Heart left ventricle (tissue), 16 donors: ENCODE measurements at places on chromosomes 6 and 20. TPM values are rescaled to one million over a fixed set of nuclear protein-coding genes. Genes with fewer than 3 reads are reported as not detected.

DNA sequence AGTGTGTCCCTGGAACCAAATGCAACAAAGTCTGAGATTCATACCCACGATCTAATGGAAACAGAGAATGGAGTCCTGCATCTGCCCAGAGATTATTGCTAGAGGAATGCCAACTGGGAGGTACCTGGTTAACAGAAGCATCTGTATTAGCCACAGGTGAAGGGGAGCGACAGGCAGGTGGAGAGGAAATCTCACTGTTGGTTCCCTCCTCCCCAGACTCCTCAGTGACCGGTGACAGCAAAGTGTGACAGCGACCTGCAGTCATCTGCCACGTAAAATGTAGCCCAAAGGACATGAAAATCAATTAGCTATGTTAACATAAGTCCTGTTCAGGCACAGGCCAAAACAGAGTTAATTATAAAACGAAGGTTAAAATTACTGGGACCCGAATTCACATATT is 336.6 kb downstream of the SYNE1 start:
- DNase-seq = no peak

DNA sequence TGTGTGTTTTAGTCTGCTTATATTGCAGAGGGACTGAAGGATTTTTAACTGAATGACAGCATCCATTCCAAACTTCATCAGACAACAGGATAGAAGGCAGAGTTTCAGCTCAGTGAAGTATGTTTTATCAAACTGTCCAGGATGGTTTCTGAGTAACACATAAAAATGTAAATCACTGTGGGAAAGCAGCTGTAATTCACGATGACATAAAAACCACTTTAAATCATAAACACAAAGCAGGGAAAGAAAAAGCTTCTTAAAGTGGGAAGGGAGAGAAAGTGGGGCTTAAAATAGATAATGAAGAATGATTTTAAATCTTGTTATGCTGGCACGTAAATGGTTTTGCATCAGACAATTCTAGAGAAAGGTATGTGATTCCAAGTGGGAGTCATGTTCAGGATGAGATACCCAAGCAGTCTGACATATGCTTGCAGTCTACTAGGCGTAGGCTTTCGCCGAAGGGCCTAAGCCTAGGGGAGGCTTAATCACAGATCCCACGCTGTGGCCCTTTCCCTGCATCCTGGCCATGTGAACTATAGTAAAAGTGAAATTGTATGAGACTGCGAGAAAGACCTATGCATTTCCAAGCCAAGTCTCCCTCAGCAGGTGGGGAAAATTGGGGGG is 610.6 kb downstream of the PRKN start:
- no peak for DNase-seq

DNA sequence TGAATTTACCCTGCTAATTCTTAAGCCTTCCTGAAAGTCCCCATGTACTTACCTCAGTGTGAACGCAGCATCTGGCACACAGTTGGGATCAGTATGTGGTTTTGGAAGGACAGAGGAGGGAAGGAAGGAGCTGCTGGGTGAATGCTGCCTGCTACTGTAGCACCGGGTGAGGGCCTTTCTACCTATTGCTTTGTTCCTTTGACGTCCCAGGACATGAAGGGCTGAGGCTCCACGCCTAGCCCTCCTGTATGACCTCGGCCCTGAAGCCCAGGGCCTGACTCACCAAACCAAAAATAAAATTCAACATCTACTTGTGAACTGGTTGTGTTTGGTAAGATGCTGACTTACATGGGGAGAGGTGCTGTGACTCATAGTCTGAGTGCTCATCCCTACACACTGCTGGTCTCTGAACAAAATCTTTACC is 51.1 kb downstream of the ARID1B start:
- DNase-seq = peak; percentile 39

DNA sequence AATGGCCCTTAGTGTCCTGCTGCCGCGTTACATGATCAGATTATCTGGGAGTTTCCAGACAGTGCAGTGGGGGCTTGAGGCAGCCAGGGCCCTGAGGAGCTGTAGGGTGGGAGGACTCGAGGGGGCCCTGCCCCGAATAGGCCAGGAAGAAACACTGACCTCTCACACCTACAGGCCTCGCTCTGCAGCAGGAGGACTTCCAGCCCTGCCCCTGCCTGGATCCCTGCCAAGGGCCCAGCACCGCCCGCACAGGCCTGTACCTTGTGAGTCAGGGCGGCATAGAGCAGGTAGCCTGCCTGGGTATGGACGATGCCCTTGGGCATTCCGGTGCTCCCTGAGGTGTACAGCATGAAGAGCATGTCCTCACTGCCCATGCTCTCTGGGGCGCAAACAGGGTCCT is 30.1 kb upstream of the APMAP start:
- DNase-seq = no peak

- DNase-seq = peak; percentile 50
Measured at GRCh38 chr20:10672624-10673127, 1.1 kb downstream of the JAG1 start.

DNA sequence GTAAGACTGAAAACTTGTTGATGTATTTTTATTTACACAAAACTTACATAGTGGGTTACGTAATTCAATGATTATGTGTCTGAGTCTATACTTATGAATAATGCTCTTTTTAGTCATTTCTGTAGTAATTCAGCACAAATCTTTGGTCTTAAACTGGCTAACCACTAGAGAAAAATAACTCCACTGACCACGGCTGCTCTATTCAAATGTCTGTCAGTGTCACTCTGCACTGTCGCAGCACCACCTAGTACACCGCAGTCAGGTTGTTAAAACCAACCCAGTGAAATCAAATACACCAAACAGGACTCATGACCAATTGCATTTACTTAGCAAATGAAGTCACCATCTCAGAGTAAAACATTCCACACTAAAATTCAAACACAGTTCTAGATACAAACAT is 93.5 kb upstream of the CCDC28A start:
- DNase-seq = no peak

- DNase-seq = no peak
Measured at GRCh38 chr6:128425856-128426255, 94.5 kb downstream of the PTPRK start.

- DNase-seq = no peak
Measured at GRCh38 chr6:118719351-118720124, 68.1 kb upstream of the CEP85L start.

- no peak for DNase-seq
Measured at GRCh38 chr6:150183105-150183504, 40.3 kb downstream of the PPP1R14C start.

GRCh38 chr20:59576216-59576953 is 28.0 kb upstream of the PHACTR3 start:
- DNase-seq = no peak

GRCh38 chr20:46210672-46211330 is 92.7 kb downstream of the CD40 start:
- DNase-seq = no peak

GRCh38 chr6:144952456-144953240 is 667.5 kb downstream of the UTRN start:
- DNase-seq = no peak

DNA sequence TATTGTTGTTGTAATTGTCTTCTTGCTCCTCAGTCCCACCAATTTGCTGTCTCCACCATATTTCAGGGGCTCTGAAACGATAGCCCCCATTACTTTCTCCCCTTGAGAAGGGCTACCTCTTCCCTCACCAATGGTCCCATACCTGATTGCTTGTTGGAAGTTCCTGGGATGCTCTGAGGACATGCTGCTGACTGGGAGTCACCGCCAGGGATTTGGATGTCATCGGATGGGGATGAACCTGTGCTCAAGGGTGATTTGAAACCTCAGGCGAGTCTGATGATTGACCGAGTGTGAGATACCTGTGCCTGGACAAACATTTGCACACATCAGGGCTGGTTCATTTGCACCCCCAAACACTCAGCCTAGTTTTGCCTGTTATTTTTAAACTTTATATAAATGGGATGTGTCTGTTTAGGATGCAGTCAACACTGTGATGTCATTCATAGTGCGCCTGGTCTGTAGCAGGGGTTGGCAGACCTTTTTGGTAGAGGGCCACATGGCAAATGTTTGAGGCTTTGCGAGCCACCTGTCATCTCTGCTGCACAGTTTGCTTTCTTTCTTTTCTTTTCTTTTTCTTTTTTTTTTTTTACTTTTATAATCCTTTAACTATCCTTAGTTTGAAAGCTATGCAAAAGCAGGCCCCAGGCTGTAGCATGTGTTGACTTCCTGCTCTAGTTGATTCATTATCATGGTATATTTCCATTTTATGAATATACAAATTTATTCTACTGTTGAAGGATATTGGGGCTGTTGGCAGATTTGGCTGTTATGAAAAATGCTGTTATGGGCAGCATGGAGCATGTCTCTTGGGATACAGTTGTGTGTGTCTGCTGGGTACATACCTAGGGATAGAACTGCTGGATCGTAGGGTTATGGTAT is 118.5 kb upstream of the PHACTR3 start:
- DNase-seq = no peak

DNA sequence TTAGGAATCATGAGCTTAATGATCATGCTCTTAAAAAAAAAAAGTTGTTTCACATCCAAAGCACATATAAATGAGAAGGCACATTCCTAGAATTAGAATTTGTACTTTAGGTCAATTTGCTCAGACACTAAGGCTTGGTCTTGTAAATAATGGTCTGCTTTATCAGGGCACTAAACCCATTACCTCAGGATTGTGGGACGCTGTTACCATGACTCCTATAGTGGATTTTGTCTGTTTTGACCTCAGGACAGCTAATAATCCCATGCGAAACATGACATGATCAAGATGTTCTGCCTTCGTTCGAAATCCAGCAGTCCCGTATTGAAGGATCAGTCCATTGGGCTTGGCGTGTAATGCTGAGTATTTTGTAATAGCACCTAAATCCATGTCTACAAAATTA is 2.4 kb downstream of the PGM3 start:
- DNase-seq = no peak

DNA sequence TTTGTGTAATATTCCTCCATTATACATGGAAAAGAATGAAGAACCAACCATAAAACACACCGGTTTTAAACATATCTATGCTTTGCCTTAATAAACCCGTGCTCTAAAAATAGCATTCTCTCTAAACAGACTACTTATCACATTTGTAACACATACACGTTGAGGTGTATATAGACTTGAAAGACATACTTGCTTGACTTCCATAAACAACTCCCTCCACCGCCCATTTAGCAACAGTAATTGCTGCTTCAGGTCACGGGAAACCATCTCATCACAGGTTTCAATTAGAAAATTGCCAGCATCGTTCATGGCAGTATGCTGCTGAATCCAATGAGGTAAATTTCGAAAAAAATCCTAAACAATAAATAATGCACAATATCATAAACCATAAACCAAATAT is 174.0 kb downstream of the SYNE1 start:
- DNase-seq = no peak

DNA sequence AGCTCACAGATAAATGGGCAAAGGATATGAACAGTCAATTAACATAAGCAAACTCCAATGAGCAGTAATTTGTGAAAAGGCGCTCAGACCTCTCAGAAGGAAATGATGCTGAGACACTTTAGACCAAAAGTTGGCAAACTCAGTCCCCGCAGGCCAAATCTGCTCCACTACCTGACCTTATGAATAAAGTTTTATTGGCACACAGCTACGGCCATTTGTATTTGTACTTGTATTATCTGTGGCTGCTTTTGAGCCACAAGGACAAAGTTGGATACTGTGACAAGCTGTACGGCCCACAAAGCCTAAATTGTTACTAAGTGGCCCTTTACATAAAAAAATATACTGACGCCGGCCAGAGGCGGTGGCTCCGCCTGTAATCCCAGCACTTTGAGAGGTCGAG is 167.0 kb downstream of the PREX1 start:
- no peak for DNase-seq

DNA sequence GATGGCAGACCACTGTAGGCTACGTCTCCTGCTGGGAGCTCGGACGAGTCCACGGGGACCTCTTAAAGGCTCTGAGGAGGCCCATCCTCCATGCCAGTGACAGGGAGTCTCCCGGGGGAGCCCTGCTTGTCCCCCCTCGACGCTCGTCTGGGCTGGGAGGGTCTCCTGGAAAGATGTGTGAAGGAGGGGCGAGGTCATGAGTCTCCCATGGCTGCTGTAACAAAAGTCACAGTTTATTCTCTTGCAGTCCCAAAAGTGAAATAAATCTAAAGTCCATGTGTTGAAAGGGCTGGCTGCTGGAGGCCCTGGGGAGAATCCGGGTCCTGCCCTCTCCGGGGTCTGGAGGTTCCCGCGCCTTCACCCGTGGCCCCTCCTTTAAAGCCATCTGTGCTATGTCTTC is 67.1 kb upstream of the GATA5 start:
- DNase-seq = no peak

GRCh38 chr6:150191809-150192208 is 49.0 kb downstream of the PPP1R14C start:
- DNase-seq = no peak

DNA sequence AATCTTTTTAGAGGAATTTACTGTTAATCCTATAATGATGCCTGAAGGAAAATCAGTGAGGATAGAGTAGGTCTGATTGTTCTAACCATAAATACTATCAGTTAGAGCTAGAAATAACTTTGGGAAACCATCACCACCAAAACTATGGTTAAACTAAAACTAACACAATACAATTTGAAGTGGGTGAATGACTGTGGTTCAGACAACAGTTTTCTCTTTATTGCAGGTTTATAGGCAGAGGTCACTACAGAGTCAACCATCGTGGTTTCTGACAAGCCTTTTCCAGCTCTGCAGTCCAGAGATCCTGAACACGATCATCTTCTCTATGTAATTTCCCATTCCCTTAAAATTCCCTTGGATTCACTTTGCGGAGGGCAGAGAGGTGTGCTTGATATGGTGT is 134.3 kb downstream of the IBTK start:
- DNase-seq = no peak

DNA sequence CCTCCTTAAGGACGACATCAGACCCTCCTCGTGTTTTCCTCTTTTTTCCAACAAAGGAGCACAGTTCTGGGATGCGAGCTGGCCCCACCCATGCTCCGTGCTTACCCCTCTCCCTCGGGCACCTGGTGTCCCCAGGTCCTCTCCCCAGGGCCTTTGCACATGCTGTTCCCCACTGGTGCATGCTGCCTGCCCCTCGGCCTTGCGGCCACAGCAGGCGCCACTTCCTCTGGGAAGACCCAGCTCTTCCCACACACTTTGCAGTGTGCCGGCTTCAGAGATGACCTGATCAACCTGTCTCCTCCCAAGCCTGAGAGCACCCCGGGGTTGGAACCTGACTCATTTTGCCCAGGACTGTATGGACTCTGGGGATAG is 39.8 kb downstream of the GNAS-AS1 start:
- peak; percentile 35 for DNase-seq

The VWA7 gene
- 22.0 TPM for total RNA-seq

The SLPI gene
- 0.99 TPM for total RNA-seq

The CYP39A1 gene
- total RNA-seq = 4.8 TPM

The PCED1A gene
- total RNA-seq = 20.7 TPM

The CYP21A2 gene
- total RNA-seq = 0.69 TPM

The TNFRSF6B gene
- total RNA-seq = 1.1 TPM

The COL19A1 gene
- 4.6 TPM for total RNA-seq

The TMEM244 gene
- not detected for total RNA-seq

The HLA-DOB gene
- not detected for total RNA-seq

The NKAPL gene
- total RNA-seq = 4.5 TPM

The ZSCAN16 gene
- total RNA-seq = 1.7 TPM

The GJA10 gene
- total RNA-seq = not detected

The ULBP2 gene
- 0.58 TPM for total RNA-seq

The OR2J3 gene
- not detected for total RNA-seq

The RNF182 gene
- not detected for total RNA-seq

The ZNF334 gene
- total RNA-seq = 1.3 TPM

The ALDH8A1 gene
- total RNA-seq = 0.23 TPM
